Breast epithelium (tissue), 4 donors: ENCODE measurements at places on chromosomes 2 and 18.

GRCh38 chr2:59462422-59463197 is 1090.8 kb downstream of the BCL11A start:
- no peak for DNase-seq

DNA sequence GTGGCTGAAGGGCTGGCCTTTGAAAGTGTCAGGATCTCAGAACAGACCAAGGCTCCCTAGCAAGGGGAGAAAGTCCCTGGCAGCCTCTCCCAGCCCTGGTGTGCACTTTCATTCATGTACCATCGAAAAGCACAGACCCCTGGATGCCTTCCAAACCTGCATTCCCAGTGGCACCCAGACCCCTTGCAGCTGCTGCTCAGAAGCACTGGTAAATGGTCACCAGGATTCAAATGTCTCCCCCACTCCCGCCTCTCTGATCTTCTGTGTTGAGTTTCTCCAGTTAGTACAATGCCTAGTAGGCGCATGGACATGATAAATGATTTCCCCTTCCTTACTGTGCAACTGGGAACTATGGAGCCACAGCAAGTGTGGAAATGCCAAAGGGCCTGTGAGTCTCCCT is 180.0 kb downstream of the GLI2 start:
- DNase-seq: no peak

DNA sequence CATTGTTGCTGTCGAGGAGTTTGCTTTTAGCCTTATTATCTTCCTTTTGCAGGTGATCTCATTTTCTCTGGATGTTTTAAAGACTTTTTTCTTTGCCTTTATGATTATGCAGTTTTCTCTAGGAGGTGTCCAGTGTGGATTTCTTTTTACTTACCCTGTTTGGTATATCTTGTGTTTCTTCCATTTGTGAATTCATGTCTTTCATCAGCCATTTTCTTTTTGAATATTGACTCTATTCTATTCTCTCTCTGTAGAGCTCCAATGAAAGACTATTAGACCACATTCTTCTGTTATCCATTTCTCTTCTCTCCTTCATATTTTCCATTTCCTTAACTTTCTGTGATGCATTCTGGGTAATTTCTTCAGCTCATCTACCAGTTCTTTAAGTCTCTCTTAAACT is 34.4 kb downstream of the CDK15 start:
- no peak for DNase-seq

GRCh38 chr2:235050980-235051351 is 99.1 kb downstream of the SH3BP4 start:
- DNase-seq: peak; percentile 94

DNA sequence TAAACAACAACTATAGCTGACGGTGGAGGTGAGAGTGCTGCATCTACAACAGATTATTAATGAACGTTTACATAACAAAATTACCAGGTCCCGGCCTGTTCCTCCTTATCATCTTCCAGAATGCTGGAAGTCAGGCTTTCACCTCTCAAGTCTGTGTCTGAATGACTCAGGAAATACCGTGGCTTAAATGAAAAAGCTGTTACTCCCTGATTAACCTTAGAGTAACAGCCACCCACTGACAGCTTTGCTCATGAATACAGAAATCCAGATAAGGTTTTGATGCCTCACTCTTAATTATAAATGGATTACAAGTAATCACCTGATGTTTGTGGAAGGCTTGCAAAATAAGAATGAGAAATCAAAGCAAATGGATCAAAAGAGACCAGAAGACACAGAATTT is 885.3 kb upstream of the CELF4 start:
- no peak for DNase-seq
